ENCODE measurements at places on chromosomes 7 and 10.
A peak's percentile ranks its signal among the peaks of the same experiment; 100 is the strongest.

DNA sequence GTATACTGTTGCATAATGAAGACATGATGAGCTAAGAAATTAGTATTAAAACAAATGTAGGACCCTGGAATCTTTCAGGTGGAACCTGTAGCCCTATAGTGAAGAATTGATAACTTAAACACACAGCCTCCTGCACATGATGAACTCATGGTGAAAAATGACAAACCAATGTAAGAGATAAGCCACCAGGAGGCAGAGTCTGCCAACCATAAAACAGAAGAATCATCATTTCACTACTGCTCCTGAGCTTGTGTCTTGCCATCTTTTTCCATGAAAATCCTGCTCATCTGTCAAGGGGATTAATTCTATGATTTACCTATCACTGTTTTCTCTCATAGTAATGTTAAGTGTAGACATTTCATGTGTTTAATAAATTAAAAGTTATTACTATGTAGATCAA is 363.9 kb downstream of the MALRD1 start:
- H3K4me3 ChIP-seq, result no peak overlapping the region
- no peak overlapping the region for H3K27ac ChIP-seq
- H3K36me3 ChIP-seq, result no peaks in the 10 kb centered on the region
- H3K4me1 ChIP-seq, result no peaks in the 10 kb centered on the region

DNA sequence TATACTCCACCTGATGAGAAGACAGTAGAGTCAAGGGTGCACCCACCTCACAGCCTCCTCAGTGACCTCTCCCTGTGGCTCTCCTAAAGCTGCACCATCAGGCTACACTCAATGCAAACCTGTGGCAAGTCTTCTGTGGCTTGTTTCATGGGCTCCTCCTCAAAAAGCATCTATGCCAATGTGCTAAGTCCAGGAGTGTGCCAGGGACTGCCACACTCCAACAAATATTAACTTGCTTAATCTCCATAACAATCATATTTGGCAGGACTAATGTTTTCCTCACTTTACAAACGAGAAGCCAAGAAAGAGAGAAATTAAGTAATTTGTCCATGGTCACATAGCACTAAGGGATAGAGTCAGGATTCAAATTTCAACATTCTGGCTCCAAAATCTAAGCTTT is 11.9 kb downstream of the NRAP start:
- H3K27ac ChIP-seq, result no peak overlapping the region
- H3K36me3 ChIP-seq, result no peaks in the 10 kb centered on the region
- no peak for ATAC-seq
- no peaks in the 10 kb centered on the region for H3K27me3 ChIP-seq

DNA sequence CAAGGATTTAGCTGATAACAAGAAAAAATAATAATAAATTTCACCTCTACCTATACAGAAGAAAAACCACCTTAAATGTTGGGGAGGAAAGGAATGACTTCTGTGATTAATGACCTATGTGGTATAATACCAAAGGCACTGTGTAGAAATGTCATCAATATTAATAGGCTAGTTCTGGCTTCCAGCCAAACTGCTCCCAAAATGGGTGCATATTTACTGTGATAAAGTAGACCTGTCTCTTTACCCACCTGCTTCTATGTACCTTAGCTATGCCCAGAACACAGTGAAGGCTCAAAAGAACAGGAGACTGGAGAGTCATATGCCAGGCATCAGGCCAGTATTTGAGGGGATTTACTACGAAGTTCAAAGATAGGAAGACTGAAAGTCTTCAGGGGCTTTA is 76.0 kb downstream of the ATE1 start:
- peaks cover 57% of the 10 kb centered on the region for H3K36me3 ChIP-seq
- no peak for ATAC-seq
- H3K27ac ChIP-seq, result no peak overlapping the region
- no peaks in the 10 kb centered on the region for H3K27me3 ChIP-seq
- H3K4me3 ChIP-seq, result no peak overlapping the region

DNA sequence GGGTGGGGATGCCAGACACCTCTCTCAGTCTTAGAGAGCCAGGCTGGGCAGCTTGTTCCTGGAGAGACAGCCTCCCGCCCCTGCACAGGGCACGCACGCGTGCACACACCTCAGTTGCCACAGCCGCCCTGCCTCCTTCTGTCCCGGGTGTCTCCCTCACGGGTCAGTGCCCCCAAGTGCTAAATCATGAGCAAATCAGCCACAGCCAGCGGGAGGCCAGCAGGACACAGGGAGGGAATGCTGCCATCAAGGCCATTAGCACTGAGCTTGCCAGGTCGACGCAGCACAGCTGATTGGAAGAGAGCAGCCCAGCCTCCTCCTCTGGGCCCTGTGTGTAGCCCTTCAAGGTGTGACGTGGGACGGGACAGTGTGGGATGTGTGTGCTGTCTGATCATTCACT is 130.4 kb downstream of the CDH23 start:
- no peaks in the 10 kb centered on the region for H3K4me1 ChIP-seq
- no peaks in the 10 kb centered on the region for H3K27me3 ChIP-seq
- no peak for ATAC-seq
- H3K4me3 ChIP-seq, result no peak overlapping the region

- H3K27me3 ChIP-seq, result no peaks in the 10 kb centered on the region
- H3K27ac ChIP-seq, result no peak overlapping the region
- no peaks in the 10 kb centered on the region for H3K36me3 ChIP-seq
- H3K4me1 ChIP-seq, result no peaks in the 10 kb centered on the region
- H3K4me3 ChIP-seq, result no peak overlapping the region
These were observed 30.5 kb downstream of the CREB5 start for GRCh38 chr7:28442540-28443420.

GRCh38 chr7:36034020-36034419 is 119.0 kb upstream of the EEPD1 start:
- H3K36me3 ChIP-seq, result no peaks in the 10 kb centered on the region
- H3K27ac ChIP-seq, result no peak overlapping the region
- H3K4me1 ChIP-seq, result peaks cover 44% of the 10 kb centered on the region
- no peaks in the 10 kb centered on the region for H3K27me3 ChIP-seq
- no peak overlapping the region for H3K4me3 ChIP-seq

GRCh38 chr10:28202941-28203352 is 99.9 kb downstream of the MPP7 start:
- peaks cover 12% of the 10 kb centered on the region for H3K4me1 ChIP-seq
- H3K36me3 ChIP-seq, result no peaks in the 10 kb centered on the region
- H3K27ac ChIP-seq, result no peak overlapping the region
- ATAC-seq, result peak; percentile 92
- H3K27me3 ChIP-seq, result no peaks in the 10 kb centered on the region
